RPMI7951 (cell line): ENCODE measurements at places on chromosomes 13 and 19.

- peak; percentile 98 for DNase-seq
Measured at GRCh38 chr13:114099191-114099590, 33.2 kb downstream of the RASA3 start.

GRCh38 chr13:113604186-113604585, 19.6 kb downstream of the TFDP1 start:
- no peak for DNase-seq

- DNase-seq: no peak
Measured at GRCh38 chr19:8640402-8641004, 10.1 kb downstream of the NFILZ start.

GRCh38 chr19:17340302-17340870, 3.0 kb downstream of the GTPBP3 start:
- DNase-seq: no peak

GRCh38 chr13:24263632-24264031, 45.7 kb upstream of the C1QTNF9 start:
- no peak for DNase-seq

- DNase-seq: no peak
Measured at GRCh38 chr13:94228763-94229162, 250.7 kb downstream of the DCT start.

DNA sequence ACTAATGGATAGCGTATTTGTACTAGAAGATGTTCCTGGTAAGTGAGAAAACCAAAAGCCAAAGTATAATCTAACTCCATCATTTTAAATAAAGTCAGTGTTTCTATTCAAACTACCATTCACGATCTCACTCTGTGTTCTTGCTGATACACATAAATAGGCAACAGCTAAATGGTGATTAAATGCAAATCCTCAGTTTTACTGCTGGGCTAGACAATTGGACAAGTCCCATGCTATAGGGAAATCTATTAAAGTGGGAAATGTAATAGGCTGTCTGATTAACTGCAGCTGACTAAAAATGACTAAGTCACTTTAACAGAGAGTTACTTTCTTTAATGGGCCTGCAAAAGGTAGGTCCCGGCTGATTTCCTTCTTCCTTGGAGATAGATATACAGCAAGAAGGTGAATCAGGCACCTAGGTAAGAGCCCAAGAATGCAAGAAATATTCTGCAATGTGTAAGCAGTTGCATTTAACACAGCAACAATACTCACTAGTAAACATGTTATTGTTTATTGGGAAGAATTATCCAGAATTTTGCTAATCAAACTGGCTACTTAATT, 298.4 kb downstream of the SLITRK6 start:
- no peak for DNase-seq

GRCh38 chr13:75481176-75482069, 546 bp downstream of the TBC1D4 start:
- DNase-seq: peak; percentile 40

DNA sequence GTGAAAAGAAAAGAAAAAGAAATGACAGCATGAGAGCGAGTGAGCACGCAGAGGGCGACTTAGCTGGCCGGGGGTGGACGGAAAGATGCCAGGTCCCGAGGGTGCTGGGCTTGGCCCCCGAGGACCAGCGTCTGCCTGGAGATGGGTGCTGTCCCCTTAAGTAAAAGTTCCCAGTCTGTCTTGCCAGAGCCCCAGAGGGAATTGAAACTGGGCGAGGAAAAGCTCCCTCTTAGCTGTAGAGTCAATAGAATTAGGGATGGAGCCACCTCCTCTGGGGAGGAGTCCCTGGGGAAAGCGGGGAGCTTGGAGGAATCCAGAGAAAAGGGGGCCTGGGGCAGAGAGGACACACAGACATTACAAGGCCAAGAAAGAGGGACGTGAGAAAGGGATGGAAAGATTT, 13.3 kb downstream of the BCAM start:
- DNase-seq: no peak

DNA sequence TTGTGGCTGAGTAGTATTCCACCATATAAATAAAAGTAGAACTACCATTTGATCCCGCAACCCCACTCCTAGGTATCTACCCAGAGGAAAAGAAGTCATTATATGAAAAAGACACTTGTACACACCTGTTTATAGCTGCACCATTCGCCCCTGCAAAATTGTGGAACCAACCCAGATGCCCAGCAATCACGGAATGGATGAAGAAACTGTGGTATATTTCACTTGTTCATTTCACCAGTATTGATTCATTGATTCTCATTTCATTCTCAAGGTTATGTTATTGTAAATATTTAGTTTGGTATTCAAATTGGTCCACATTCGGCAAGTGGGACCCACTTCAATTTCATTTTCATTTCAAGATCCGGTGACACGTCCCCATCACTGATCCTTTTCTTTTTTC, 8.2 kb upstream of the RFPL4A start:
- no peak for DNase-seq

DNA sequence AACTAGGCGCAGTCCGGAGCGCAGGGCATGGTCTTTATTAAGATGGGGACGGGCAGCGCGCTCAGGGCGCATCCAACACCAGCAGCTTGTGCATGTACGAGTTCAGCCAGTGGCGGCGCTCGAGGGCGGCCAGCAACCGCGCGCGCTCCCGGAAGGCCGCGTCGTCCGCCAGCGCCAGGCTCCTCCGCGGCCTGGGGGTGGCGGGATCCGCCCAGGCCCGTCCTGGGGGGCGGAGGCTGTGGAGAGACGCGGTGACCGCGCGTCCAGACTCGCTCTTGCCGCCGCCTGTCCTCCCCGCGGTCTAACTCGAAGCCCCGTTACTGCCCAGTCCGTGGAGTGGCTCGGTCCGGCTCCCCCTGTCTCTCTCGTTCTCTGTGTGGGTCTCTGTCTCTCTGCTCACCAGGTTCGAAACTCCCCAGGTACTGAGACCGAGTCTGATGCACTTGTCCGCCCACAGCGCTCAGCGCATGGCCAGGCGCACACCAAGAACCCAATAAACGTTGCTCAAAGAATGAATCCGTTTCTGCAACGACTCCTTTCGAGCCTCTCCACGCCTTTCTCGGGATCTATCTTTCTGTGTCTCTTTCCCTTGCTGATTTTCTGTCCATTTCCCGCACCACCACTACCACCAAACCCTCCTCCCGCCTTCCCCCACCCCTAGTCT, 702 bp downstream of the PTH2 start:
- DNase-seq: peak; percentile 15

- DNase-seq: peak; percentile 55
Measured at GRCh38 chr19:57099199-57099661, 20.6 kb upstream of the USP29 start.

DNA sequence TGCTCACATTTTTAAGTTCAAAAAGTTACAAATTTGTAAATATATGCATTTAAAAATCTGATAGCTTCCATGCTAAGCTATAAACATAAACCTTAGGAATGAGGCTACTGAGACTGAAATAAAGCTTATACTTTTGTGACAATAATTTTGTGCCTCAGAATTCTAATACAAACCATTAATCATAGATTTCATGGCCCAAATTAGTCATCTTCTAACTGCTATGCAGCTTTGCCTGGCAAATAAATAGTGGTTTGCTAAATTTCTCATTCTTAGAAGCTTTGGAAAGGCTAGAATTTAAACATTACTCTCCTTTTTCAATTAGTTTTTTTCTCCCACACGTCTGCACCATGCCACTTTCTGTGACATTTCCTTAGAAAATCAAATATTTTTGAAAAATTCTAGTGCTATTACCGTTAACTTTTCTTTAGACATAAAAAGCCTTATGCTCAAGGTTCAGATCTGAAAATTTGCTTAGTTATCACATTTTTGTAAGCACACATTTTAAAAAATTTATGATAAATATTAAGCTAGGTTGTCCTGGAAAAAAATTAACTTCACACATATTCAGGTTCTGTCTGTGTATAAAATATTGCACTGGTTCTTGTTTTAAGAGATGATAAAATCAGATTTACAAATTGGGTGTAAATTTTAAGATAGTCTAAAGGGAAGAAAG, 46.9 kb downstream of the FNDC3A start:
- peak; percentile 35 for DNase-seq

GRCh38 chr13:19618977-19619376, 14.5 kb upstream of the MPHOSPH8 start:
- peak; percentile 34 for DNase-seq

DNA sequence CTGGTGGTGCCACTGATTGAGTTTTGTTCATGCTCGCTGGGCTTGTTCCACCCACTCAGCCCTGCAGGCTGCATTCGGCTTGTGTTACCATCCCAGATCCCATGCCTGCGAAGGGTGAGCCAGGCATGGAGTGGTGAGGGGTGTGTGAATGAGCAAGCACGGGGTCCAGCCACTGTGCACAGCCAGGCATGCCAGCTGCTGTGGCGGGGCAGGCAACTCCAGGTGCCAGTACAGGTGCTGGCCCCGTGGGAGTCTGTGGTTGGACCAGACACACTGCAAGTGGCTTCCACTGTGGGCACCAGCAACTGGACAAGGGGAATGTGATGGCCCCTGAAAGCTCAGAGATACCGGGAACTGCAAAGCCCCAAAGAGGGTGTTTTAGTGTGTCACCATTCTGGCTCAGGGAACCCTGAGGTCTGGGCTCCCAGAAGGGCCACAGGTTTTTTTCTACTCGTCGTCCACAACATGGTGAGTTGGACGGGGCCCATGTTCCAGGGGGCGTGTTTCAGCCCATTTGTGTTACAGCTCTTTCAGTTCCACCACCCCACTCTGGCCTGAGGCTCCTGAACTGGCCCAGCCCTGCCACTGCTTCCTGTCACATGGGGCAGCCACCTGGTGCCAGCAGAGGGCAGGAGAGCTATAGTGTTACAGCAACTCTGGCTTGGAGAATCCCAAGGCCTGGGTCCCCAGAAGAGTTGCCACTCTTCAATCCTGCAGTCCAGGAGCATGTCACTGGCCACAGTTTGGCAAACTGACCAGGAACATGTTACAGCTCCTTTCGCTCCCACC, 217.0 kb upstream of the OBI1 start:
- no peak for DNase-seq

- no peak for DNase-seq
Measured at GRCh38 chr13:65638572-65639168, 1591.5 kb downstream of the PCDH9 start.
